Large intestine (tissue), 12 donors: ENCODE measurements at places on chromosomes 16 and 17.
A peak's percentile ranks its signal among the peaks of the same experiment; 100 is the strongest.

DNA sequence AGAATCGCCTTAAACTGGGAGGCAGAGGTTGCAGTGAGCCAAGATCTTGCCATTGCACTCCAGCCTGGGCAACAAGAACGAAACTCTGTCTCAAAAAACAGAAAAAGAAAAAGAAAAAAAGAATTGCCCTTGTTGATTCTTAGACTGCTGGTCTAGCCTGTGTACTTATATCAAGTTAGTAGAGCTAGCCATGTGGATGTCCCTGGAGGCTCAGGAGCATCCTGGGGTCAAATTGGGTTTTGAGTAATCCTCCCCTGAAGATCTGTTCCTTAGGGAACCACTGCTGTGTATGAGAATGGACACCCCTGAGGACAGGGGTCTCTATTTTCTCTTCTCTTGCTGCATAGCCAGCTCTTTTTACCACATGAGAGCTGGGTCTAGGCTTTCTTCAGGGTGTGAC lies 21.5 kb downstream of the SLC7A6OS start:
- DNase-seq: no peak

DNA sequence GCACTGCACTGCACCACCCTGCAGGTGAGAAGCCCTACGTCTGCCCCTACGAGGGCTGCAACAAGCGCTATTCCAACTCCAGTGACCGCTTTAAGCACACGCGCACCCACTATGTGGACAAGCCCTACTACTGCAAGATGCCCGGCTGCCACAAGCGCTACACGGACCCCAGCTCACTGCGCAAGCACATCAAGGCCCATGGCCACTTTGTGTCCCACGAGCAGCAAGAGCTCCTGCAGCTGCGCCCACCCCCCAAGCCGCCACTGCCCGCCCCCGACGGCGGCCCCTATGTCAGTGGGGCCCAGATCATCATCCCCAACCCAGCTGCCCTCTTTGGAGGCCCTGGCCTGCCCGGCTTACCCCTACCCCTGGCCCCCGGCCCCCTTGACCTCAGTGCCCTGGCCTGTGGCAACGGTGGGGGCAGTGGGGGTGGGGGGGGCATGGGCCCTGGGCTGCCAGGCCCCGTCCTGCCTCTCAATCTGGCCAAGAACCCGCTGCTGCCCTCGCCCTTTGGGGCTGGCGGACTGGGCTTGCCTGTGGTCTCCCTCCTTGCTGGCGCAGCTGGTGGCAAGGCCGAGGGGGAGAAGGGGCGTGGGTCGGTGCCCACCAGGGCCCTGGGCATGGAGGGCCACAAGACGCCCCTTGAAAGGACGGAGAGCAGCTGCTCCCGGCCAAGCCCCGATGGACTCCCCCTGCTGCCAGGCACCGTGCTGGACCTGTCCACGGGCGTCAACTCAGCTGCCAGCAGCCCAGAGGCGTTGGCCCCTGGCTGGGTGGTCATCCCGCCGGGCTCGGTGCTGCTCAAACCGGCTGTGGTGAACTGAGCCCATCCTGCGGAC lies 14.2 kb downstream of the PAM16 start:
- DNase-seq: no peak

DNA sequence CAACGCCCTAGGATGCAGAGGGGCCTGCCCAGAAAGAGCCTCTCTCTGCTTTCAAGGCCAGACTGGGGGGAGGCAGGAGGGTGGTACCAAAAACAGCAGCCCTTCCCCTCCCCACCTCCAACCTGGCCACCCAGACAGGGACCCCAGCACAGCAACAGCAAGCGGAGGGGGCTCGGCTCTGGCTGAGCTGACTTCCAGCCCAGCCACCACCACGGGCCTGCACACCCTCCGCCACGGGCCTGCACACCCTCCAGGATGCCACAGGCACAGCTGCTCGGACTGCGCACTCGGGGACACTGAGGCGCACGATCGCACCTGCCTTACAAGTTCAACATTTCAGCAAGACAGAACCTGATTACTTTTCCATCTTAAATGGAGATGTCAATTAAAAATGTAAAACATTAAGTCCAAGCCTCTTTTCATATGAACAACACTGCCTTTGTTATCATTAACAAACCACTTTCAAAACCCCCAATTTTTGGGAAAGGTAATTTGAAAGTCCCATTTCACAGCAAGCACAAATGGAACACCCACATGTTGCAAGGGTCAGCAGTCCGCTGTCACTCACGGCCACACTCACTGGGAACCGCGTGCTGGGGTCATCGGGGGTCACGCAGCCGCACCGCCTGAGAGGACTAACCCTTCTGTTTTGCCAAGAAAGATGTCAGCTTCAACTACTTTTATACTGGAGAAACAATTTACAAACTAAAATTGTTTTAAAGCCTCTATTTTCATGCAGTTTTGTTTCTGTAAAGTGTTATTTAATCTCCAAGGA lies 76.4 kb downstream of the ANKRD11 start:
- no peak for DNase-seq

DNA sequence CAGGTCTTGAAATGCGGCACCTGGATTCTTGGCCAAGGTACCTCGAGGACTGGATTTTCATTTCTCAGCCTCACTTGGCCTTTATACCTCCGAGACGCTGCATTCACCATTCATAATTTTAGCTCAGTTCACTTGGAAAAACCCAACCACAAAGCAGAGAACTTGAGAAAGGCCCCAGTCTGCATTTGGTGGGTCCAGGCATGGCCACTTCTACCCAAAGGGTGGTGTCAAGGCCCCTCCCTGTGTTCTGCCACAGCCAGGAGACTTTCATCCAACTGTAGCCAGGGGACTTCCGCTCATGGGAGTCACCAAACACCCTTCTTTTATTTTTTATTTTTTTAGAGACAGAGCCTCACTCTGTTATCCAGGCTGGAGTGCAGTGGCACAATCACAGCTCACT lies 14.7 kb upstream of the TVP23A start:
- DNase-seq: no peak

DNA sequence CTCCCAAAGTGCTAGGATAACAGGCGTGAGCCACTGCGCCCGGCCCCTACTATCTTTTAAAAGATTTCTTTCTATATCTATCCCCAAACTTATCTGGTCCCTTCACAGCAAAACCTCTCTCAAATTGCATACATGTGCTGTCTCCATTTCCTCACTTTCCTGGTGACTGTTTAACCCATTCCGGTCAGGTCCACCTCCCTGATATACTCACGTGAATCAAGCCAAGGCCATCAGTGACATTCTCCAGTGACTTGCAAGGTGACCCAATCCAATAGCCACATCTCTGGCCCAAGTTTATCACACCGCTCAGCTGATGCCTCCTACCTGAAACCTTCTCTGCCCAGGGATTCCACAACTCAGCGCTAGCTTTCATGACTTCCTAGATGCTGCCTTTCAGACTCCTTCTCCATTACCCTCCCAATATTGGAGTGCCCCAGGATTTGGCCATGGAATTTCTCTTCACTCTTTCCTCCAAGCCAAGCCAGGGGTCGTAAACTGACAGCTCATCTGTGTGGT lies 1.4 kb upstream of the CTCF start:
- no peak for DNase-seq

GRCh38 chr16:54407596-54407995 lies 121.0 kb upstream of the IRX3 start:
- no peak for DNase-seq

- DNase-seq: peak; percentile 77
Observed at GRCh38 chr17:64006361-64007088, 8.4 kb downstream of the PRR29 start.

DNA sequence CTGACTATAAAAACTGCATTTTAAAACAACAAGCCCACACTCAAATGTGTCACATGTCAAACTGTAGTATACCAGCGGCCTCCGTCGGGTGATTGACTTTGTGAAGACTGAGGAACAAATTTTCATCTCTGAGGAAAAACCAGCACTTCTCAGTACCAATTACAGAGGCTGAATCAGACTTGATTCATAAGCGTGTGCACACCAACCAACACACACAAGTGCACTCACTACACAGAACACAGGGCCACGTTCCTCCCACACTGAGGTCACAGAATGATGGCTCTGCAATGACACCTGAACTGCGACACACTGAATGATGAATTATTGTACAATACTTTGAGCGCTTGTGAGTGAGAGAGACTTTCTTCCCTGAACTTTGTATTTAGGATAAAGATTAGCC lies 29.6 kb downstream of the XPO6 start:
- no peak for DNase-seq
